Brain microvascular endothelial cell (primary cell): ENCODE measurements at places on chromosomes 3 and 15.

DNA sequence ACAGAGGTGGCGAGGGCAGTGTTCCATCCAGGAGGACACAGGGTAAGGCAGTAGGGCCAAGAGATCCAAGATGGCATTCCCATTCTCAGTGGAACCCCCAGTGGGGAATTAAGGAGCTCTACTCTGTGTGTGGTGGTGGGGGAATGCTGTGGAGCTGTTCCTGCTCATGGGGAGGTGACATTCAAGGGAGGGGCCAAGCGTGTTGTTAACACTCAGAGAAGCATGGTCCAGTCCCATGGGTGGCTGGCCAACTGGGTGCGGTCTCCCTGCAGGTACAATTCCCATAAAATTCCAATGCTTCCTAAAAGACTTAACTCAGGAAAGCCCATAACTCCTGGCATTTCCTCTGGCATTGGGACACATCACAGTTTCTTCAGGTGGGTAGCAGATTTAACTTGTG is 2.3 kb downstream of the CAMP start:
- no peak for DNase-seq

GRCh38 chr3:53974324-53974723 is 82.7 kb upstream of the SELENOK start:
- DNase-seq: no peak

DNA sequence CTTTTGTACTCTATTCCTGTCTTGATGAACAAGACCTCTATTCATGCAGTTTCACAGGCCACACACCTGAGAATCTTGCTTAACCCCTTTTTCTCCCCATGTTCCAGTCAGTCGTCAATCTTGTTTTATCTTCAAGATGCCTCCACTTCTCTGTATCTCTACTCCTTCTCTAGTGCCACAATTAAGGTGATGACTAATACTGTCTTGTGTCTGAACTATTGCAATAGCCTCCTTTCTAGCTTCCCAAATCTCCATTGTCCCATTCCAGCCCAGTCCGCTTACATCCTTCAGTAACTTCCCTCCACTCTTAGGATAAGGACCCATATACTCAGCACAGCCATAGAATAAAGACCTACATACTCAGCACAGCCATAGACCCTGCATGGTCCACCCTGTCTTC is 24.7 kb downstream of the CHST14 start:
- DNase-seq: no peak

GRCh38 chr3:78825118-78825857 is 942.5 kb downstream of the ROBO1 start:
- no peak for DNase-seq

GRCh38 chr3:23465569-23465968 is 262.4 kb downstream of the UBE2E2 start:
- DNase-seq: no peak

- no peak for DNase-seq
Measured at GRCh38 chr3:191328383-191328961, 722 bp upstream of the CCDC50 start.

DNA sequence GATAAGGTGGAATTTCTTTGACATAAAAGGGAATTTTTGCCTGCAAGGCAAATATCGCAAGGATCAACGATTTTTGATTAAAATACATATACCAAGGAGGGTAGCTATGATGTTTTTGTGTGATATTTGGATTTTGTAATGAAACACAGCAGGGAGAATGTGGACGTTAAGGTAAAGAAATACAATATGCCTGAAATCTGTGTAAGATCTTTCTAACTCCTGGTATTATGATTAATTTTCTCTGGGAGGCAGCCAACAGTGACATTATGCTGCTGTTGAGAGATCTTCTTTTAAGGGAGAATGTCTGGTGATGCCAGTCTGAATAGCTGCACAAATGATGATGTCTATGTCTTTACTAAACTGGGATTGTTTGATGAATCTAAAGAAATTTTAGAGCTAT is 972.2 kb downstream of the SQOR start:
- no peak for DNase-seq

DNA sequence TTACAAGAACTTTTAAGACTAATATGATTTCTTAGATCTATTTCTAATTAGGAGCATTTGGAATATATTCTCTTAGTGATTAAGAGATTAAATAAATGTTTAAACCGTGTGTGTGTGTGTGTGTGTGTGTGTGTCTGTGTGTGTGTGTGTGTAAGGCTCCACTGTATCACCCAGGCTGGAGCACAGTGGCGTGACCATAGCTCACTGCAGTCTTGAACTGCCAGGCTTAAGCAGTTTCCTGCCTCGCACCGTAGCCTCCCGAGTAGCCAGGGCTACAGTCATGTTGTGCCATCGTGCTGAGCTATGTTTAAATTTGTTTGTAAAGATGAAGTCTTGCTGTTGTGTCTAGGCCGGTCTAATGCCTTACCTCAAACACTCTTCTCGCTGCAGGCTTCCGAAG is 109.4 kb downstream of the KLHL25 start:
- DNase-seq: no peak

GRCh38 chr15:71093054-71094024 is 21.9 kb upstream of the THSD4 start:
- DNase-seq: peak; percentile 84

DNA sequence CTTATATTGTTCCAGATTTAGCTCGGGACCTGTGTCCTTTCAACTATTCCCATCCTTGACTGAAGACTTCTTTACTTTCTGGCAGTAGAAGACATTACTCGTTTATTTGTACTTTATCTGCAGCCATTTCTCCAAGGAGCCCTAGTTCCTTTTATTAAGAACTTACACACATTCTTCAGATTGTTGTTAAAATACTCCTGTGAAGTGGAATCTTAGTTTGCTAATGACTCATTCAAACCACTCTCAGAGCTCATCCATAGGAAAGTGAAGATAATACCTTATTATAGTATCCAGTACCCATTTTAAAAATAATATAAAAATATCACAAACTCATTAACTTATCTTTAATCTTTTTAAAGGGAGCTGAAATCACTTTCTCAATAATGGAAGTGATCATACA is 63.5 kb downstream of the C3orf70 start:
- DNase-seq: no peak

GRCh38 chr3:36907911-36908646 is 36.8 kb downstream of the TRANK1 start:
- peak; percentile 52 for DNase-seq

- no peak for DNase-seq
Measured at GRCh38 chr3:150333477-150333876, 74.6 kb upstream of the TSC22D2 start.

GRCh38 chr15:48423896-48424475 is 92.8 kb downstream of the DUT start:
- no peak for DNase-seq

DNA sequence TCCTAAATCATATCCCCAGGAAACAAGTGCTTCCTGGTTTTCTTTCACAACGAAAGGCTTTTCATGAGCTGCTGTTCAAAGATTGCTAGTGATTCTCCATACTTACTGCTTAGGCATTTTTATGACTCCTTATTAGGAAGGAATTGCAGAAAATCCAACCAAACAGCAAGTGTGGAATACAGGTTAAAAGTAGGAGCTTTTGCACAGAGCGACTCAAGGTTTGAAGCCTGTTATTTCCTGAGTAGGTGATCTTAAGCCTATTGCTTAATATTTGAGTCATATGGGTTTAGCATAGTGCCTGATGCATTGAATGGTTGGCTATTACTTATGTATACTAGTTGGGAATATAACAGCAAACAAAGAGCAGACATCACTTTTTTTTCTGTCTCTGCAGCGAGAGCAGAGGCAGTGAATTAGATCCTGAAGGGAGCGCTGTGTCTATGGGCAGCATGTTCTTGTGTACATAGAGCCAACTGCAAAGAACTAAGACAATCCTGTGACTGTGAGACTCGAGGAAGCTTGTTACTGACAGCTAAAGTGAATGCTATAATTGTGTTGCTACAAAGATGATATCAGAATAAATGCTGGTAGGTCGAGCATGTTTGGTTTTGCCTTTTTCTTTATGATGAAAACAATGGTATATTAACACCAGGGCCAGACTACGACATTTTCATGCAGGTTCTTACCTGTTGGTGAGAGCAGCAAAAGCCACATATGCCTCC is 6.3 kb downstream of the TM4SF1 start:
- DNase-seq: no peak

DNA sequence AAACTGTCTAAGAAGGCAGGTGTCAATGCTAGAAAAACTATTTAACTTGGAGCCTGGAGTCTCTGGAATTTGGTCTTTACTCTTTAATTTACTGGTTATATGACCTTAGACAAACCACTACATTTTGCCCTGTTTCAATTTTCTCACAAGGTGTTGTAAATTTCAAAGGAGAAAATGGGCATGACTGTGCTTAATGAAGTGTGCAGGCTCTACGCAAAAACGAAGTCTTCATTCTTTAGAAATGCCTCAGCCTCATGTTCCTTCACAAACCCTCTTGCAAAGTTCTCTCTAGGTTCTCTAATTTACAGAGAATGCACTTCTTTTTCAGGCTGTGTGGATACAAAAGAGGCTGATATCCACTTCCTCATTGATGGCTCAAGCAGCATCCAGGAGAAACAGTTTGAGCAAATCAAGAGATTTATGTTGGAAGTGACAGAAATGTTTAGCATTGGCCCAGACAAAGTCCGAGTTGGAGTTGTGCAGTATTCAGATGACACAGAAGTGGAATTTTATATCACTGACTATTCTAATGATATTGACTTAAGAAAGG is 39.1 kb downstream of the COL6A5 start:
- no peak for DNase-seq

DNA sequence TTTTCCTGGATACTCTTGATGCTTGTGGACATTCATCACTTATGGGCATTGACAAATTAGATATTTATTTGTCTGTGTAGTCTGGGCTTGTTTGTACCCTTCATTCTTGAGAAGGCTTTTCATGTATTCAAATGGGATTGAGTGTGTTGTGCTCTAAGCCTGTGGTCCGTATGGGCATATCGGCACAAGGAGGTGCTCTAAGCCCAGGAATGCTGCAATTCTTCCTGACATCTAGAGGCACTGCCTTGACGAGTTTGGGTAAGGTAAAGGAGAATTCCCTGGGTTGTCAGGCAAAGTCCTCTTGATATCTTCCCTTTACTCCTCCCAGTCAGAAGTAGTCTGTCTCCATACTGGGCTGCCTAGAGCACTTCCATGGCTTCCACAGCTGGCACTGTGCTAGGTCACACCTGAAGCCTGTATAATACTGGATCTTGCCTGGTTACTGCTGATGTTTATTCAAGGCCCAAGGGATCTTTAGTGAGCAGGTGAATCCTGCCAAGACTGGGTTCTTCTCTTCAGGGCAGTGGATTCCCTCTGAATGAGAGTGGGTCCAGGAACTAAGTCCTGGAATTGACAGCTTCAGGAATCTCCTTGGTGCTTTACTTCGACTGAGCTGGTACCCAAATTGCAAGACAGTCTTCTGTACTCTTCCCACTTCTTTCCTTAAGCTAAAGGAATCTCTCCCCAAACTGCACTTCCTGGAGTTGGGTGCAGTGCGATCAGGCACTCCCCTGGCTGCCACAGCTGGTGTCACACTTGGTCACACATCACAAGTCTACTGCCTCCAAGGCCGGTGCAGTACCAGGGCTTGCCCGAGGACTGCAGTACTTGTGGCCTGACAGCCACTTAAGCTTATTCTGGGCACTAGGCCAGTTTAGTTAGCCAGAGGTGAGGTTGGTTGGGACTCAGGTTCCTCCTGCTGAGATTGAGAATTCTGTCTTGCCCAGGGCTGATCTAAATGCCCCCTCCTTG is 46.0 kb downstream of the GALK2 start:
- no peak for DNase-seq

DNA sequence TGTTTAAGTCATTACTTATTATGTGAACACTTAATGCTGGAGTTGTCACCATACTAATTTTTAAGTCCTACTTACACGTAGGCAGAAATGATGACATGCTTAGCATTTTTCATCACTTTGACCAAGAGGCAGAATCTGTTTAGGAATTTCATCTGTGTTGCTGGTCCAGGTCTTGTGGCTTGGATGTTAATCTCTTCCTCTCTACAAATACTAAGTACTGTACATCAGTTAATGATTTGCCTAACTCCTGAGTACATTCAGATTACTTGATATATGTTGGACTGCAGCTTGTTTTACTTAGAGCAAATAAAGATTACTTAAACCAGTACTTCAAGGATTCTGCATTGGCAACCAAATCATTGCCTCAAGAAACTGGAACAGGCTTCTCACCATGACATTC is 8.6 kb downstream of the SNRK start:
- DNase-seq: no peak

- DNase-seq: no peak
Measured at GRCh38 chr15:58037723-58038301, 27.7 kb downstream of the ALDH1A2 start.

DNA sequence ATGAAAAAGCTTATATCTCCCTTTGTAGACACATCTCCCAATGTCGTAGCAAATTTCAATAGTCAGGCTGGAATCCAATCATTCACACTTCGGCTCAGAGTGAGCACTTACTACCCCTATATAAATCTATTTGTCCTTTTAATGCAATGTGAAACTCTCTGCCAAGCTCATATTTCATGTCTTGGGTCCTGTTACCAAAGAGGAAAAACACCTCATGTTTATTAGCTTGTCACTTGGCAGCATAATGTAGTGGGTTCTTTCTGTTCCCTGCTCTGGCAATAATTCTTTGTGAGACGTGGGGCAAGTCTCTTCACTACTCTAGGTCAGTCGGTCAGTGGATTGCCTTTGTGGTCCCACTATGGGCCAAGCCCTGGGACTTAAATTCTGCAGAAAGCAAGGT is 107.1 kb downstream of the SRGAP3 start:
- no peak for DNase-seq

DNA sequence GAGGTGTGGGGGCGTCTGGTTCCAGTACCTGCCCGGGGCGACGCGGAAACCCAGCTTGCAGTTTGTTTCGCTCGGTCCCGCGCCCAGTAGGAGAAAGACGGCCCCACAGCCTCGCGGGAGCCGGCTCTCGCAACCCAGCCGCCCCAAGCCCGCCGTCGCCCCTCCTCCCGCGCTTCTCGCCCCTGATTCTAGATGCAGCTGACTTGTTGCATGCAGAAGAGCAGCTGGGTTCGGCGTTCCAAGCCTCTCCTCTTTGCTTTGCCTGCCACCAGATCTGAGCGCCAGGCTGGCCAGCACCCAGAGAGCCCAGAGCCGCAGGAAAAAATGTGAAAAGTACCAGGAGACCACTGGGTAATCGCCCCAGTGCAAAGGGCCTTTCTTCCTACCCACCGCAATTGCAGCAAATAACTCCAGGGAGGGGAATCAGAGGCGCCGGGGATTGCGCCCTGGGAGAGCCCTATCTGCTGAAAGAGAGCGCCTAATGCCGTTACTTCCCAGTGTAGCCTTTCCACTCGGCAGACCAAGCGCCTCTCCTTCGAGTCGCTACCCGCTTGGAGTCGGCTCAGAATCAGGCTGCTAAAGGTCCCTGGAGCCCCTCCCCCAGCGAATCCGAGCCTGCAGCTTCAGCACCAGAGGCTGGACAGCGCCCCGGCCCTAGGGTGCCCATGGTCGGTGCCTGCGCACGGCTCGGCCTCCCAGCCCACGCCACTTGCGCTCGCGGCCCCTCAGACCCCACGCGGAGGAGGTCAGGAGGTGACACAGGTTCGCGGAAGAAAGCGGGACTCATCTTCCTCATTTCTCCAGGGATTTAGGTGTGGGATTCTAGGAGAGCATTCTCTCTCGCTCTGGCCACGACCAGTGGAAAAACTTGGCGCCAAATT is 15.7 kb upstream of the AEN start:
- DNase-seq: peak; percentile 11
